ENCODE measurements at places on chromosomes 1 and 21.

DNA sequence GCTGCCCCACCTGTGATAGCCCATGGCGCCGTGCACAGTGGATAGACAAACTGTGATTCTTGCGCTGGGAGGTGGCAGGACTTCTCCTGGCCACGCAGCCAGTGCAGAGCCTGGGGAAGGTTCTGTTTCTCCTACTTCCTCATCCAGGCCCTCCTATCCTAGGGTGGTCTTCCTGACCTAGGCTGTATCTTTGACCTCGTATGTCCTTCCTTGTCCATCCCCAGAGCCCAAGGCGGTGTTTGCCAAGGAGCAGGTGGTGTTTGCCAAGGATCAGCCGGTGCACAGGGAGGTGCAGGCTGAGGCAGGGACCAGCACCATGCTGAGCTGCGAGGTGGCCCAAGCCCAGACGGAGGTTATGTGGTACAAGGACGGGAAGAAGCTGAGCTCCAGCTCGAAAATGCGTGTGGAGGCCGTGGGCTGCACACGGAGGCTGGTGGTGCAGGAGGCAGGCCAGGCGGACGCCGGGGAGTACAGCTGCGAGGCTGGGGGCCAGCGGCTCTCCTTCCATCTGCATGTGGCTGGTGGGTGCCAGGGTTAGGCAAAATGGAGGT is 63.9 kb downstream of the OBSCN start:
- no peak for DNase-seq

DNA sequence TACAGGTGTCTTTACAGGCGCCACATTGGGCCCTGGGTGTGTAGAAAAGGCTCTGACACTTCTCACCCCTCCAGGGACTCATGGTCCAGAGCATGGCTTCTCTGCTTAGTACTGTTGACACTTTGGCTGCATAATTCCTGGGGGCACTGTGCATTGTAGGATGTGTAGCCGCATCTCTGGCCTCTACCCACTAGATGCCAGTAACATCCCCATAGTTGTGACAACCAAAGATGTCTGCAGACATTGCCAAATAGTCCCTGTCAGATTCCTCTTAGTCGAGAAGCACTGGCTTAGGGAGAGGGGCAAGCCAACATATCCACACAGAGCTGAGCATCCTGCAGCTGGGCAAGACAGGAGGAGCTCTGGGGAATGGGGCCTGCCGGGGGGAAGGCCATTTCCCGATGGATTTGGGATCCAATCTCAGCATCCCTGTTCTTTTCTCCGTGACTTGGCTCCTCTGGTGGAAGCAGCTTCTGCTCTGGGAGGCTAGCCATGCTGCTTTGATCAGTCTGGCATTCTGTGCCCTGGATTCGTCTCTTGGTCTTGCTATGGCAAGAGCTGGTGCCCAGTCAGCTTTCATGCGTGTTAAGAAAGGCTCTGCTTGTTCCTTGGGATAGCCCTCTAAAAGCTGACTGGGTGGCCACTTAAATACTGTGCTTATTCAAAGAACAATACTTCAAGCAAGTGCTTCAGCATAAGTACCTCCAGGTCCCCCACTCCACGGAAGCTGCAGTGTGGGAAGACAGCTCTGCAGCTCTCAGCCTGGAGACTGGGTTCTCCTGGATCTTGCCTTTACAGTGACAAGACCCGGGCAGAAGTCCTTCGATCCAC is 38.3 kb upstream of the SCMH1 start:
- no peak for DNase-seq

- DNase-seq, result no peak
Measured at GRCh38 chr21:16070207-16070651, 340.4 kb downstream of the USP25 start.

DNA sequence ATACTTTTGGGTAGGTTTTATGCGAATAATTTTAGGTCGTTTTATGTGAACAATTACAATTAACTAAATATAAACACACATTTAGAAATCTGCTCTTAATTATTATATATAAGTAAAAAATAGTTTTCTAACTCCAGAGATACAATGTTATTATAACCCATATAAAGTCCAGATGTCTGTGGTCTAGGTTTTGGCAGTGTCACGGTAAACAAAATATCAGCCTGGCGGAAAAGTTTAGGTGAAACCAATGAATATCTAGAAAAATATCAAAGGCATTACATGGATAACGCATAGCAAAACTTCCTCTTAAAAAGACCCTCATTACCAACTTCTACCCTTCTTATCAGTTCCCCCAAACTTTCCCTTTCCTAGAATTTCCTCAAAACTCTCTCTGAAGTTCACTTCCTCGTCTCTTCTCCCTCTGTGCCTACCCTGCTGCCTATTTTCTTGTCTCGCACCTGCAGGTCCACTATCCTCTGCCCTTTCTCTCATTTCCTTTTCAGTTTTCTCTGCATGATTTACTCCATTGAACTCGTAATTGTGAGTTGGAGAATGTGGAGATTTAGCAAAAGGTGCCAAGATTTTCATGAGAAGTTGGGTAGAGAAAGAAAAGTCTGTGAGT is 21.8 kb downstream of the VTCN1 start:
- DNase-seq, result no peak

- DNase-seq, result no peak
Measured at GRCh38 chr1:165492845-165493373, 48.0 kb upstream of the RXRG start.

GRCh38 chr1:78892260-78892840 is 114.2 kb downstream of the ADGRL4 start:
- DNase-seq, result no peak

DNA sequence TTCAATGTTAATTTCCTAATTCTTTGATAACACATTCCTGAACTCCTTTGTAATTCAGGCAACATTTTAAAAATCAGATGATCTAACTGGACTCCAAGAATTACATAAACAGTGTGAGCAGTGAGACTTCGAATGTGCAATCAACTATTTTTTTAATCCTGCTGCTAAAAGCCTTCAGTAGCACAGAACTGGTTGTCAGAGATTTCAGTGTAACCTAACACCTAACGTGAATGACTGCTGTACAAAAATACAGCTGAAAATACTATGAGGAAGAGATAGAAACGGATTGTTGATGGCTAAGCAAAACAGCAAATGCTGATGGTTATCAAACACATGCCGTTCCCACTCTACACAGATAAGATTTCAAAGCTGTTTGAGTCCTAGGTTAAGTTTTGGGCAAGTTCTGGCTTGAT is 46.1 kb downstream of the APP start:
- no peak for DNase-seq

DNA sequence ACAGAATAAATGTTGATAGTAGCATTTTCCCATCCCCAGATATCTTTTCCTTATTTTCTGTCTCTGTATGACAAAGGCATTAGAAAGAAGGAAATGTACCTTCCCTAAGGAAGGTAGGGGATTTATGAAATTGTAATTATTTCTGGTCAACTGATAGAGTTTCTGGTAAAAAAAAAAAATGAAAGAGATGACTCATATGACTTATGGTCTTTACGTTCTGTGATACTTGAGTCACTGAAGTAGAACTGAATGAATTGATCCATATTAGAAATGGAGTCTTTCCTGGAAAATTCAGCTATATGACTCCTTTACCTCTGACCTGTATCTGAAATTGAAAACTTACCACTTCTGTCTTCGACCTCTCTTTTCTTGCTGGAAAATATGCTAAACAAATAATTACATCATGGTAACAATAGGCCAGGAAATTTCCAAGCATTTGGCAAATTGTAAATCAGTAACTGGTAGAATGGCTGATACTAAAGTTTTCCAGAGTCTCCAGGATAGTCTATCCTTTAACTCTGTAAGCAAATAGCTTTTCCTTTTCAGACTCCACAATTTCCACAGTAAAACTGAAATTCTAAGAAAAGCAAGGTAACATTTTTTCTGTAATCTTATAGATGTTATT is 364.3 kb upstream of the PTBP2 start:
- no peak for DNase-seq

- no peak for DNase-seq
Measured at GRCh38 chr1:29393451-29393826, 157.1 kb downstream of the PTPRU start.

DNA sequence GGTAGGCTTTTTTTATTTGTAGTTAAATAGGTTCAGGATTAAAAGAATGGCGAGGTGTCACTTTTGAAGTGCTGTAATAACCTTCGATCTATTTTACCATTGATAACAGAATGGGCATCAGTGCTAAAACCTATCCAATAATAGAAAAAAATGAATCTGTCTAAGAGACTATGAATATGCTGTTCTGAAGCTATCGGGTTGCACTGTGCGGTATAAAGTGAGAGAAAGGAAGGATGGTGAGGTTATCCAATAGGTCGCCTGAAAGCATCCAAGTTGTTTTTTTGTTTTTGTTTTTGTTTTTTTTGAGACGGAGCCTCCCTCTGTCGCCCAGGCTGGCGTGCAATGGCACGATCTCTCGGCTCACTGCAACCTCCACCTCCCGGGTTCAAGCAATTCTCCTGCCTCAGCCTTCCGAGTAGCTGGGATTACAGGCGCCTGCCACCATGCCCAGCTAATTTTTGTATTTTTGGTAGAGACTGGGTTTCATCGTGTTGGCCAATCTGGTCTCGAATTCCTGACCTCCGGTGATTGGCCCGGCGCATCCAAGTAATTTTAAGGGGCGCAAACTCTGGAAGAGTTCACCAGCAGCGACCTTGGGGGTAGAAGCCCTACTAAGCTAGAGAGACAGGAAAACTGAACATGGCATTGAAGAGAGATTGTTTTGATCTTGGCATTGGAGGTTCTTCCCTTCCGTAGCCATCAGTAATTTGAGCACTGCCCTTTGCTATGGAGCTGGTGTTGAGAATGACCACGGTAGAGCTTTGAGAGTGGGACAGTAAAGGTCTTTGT is 8.7 kb upstream of the MDM4 start:
- DNase-seq, result no peak

All from CD4-positive, alpha-beta T cell treated with Interleukin-1 beta for 1 hour (primary cell).